ENCODE measurements at places on chromosomes 7 and 10.

GRCh38 chr7:94940241-94940640 is 32.8 kb downstream of the PPP1R9A start:
- no peak for DNase-seq

GRCh38 chr7:96246919-96247318 is 75.0 kb downstream of the SLC25A13 start:
- no peak for DNase-seq

- DNase-seq = no peak
Observed at GRCh38 chr10:133565441-133566294, at the start of gene SYCE1. TSS of gene SYCE1 (minus strand) at chr10:133565583. CDS start at chr10:133565529, 54 bp downstream.

- no peak for DNase-seq
Observed at GRCh38 chr10:107133656-107134055, 30.9 kb downstream of the SORCS1 start.

DNA sequence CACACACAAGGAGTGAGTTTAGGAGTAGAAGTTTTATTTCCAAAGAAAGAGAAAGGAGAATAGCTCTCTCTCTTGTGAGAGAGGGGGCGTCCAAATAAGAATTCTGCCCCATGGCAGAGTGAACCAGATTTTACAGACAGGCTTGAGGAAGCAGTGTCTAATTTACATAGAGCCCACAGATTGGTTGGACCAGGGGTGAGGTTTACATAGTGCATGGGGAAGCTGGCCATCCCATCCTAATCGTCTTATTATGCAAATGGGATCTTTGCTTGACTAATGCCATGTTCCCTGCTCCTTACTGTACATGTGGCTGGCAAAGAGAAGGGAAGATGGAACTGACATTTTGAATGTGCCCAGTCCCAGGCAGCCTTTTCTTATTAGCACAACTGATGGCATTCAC is 60.0 kb upstream of the ACSM6 start:
- DNase-seq = no peak

- DNase-seq = no peak
Observed at GRCh38 chr7:69625238-69625637, 27.0 kb downstream of the AUTS2 start.

GRCh38 chr7:42550706-42551470 is 313.9 kb upstream of the GLI3 start:
- DNase-seq = no peak

GRCh38 chr10:28788762-28789161 is 111.4 kb downstream of the BAMBI start:
- DNase-seq = no peak

Data from H4 (cell line).